LoVo (cell line): ENCODE measurements at places on chromosomes 12 and 14.

DNA sequence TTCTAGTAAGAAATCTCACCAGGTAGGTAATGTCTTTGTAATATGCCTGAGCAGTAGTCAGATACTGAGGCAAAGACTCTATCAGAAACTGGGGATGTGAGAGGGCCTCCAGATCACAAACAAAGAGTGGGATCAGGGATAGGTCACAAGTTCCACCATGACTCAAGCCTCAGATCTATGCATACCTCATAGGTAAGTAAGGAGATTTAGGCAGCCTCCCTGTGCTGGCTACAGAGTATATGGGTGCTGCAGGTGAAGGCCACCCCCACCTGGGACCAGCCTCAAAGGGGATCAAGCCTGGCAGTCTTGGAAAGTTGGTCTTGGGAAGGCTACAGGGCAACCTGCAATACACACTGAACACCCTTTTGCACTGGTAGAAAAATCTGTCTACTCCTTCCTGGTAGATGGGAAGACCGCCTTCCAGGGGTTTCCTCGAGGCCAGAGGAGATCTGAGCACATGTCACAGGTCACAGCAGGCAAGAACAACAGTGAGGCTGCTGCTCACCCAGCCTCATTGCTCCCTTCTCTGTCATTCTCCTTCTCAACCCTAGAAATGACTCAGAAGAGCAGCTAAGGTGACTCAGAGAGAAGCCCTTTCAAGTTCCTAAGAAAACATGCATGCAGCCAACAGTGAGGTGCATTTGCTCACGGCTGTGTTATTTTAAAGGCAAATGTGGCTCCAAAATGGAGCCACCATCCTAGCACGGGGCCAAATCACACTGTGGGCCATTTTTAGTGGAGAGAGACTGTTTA, 143.4 kb upstream of the CDKN3 start:
- peak; percentile 90 for DNase-seq

DNA sequence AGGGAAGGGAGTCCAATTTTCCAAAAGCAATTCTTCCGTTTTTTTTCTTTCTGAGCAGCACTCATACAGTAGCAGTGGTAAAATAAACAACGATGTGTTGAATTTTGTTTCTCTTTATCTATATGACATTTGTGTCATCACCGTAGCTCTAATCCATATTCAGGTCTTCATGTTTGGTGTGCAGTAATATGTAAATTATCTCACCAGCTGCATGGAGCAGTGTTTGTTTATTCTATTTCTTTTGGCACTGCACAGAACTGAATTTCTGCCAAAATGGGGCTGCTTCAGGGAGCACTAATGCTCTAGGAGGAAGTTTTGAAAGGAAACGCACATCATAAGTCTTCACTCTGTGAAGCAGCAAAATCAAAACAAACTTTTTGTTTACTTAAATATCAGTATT, 130.0 kb upstream of the NPAS3 start:
- no peak for DNase-seq

GRCh38 chr12:24901576-24902461, 47.1 kb downstream of the BCAT1 start:
- no peak for DNase-seq

DNA sequence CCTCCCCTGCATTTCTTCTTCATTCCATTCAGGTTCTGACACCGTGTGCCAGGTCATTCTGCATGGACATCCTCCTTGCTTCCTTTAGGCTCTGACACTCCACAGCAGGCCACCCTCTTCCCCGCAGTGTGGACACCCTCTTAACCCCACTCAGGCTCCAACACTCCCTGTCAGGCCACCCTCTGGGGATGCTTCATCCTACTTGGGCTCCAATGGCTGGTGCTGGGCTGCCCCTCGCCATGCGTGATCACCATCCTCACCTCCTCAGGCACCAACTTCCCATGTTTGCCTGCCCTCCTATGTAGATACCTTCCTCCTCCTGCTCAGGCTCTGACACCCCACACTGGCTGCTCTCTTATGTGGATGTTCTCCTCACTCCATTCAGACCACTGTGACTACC, 6.6 kb upstream of the SNRPF start:
- no peak for DNase-seq

- DNase-seq: no peak
Measured at GRCh38 chr14:64775081-64775777, 71.0 kb downstream of the PLEKHG3 start.

DNA sequence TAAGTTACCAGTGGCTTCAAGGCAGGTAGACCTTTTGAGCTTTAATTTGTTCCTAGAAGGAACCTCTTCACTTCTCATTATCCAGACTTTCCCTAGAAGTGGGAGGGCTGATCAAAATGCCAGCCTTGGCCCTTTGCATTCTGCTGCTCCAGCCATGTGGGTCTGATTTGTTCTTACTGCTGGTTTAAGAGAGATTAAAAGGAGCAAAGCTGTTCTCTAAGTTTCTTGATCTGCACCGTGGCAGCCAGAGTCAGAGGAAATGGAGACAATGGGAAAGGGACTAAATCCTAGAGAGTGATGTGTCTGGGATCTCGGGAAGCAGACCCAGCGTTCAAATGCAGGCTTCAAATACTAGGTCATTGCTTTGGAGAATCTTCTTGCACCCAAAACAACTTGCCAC, 759.7 kb downstream of the DIO2 start:
- DNase-seq: no peak

- no peak for DNase-seq
Measured at GRCh38 chr12:25264114-25264513, 13.4 kb upstream of the KRAS start.

GRCh38 chr14:34933301-34933700, 49.5 kb upstream of the SRP54 start:
- DNase-seq: no peak

GRCh38 chr14:100775351-100775830, 48.7 kb downstream of the DLK1 start:
- DNase-seq: no peak

DNA sequence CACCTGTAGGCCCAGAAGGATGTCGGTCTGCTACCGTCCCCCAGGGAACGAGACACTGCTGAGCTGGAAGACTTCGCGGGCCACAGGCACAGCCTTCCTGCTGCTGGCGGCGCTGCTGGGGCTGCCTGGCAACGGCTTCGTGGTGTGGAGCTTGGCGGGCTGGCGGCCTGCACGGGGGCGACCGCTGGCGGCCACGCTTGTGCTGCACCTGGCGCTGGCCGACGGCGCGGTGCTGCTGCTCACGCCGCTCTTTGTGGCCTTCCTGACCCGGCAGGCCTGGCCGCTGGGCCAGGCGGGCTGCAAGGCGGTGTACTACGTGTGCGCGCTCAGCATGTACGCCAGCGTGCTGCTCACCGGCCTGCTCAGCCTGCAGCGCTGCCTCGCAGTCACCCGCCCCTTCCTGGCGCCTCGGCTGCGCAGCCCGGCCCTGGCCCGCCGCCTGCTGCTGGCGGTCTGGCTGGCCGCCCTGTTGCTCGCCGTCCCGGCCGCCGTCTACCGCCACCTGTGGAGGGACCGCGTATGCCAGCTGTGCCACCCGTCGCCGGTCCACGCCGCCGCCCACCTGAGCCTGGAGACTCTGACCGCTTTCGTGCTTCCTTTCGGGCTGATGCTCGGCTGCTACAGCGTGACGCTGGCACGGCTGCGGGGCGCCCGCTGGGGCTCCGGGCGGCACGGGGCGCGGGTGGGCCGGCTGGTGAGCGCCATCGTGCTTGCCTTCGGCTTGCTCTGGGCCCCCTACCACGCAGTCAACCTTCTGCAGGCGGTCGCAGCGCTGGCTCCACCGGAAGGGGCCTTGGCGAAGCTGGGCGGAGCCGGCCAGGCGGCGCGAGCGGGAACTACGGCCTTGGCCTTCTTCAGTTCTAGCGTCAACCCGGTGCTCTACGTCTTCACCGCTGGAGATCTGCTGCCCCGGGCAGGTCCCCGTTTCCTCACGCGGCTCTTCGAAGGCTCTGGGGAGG, at the start of gene LTB4R:
Gene LTB4R (plus strand): TSS at position 857 of the 959 bp plus-strand sequence. CDS start 4,150 bp downstream, outside the sequence.
- no peak for DNase-seq

GRCh38 chr12:66627988-66628317, 50.9 kb downstream of the GRIP1 start:
- DNase-seq: no peak

- no peak for DNase-seq
Measured at GRCh38 chr14:85058150-85058549, 471.8 kb upstream of the FLRT2 start.

DNA sequence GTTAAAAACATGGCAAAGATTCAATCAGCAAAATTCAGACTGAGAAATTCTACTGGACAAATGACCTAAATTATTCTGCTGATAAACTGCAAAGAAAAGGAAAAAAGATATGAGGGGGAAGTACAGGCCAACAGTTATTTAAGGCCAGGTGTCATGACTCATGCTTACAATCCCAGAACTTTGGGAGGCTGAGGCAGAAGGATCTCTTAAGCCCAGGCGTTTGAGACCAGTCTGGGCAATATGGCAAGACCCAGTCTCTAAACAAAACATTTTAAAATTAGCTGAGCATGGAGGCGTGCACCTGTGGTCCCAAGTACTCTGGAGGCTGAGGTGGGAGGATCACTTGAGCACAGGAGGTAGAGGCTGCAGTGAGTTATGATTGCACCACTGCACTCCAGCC, 91.8 kb upstream of the USP15 start:
- no peak for DNase-seq

GRCh38 chr12:124049451-124050094, 76.6 kb downstream of the ZNF664 start:
- no peak for DNase-seq

DNA sequence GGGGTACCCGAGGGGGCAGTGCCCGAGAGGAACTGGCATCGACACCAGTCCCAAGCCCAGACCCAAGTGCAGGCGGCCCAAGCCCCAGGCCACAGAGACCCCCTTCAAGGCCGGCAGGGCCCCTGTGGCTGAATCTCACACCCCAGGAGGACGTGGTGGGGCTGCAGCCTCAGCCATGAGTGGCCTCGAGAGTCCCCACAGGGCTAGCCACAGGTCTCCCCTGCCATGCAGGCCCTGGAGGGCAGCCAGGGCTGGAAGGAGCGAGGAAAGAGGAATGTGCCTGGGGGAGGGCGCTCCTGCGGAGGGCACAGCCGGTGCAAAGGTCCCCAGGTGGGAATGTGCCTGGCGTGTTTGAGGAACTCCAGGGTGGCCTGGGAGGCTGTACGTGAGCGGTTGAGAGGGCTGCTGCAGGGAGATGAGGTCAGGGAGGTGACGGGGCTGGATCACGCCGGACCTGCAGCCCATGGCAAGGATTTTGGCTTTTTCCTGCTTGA, 86.1 kb downstream of the NCOR2 start:
- no peak for DNase-seq

DNA sequence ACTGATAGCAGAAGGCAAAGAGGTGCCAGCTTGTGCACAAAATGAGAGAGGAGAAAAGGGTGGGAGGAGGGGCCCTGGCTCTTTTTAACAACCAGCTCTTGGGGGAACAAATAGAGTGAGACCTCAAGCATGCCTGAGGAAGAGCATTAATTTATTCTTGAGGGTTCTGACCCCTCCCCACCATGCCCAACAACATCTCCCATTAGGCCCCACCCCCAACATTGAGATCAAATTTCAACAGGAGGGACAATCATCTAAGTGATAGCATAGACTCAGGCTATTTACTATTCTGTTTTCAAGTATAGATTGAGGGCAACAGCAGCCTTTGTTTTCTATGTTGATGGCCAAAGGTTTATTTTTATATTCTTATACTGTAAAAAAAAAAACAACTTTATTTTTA, 59.7 kb downstream of the FUT8 start:
- DNase-seq: no peak

DNA sequence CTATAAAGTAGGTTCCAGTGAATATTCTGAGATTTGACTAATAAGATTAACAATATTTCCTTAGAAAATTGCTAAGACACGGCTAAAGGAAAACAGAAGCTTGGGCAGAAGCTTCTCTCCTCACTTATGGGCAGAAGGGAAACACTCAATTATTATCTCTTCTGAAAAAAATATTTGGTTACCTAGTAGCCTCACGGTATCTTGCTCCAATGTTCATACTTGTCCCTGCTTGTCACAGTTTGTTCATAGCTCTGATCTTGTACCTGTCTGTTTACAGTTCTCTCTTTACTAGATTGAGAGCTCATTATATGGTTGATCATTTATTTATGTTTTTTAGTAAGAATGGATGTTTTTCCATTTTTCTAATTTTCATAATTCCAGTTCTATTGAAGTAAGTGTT, 458.0 kb upstream of the ATP2B1 start:
- DNase-seq: no peak

GRCh38 chr14:105368910-105369652, 29.3 kb upstream of the TEX22 start:
- DNase-seq: no peak

DNA sequence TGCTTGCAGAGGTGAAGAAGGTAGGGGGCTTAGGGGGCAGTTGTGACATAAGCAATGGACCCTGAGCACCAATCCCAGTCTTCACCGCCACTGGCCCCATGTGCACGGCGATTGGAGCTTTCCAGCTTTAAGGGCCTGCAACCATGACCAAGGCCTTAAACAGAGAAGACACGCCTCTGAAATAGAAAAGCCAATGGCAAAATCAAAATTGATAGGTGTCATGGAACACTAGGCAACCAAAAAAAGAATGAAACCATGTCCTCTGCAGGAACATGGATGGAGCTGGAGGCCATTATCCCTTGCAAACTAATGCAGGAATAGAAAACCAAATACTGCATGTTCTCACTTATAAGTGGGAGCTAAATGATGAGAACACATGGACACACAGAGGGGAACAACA, 146.3 kb downstream of the SCARB1 start:
- DNase-seq: no peak

DNA sequence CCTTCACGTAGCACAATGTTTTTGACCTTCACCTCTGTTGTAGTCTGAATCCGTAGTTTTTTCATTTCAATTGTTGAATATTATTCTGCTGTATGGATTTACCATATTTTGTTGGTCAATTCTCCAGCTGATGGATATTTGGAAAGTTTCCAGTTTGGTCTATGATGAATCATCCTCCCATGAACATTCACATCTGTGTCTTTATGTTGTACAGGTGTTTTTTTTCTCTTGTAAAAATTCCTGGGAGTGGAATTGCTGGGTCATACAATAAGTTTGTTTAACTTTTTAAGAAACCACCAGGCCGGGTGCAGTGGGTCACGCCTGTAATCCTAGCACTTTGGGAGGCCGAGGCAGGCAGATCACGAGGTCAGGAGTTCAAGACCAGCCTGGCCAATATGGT, 36.7 kb upstream of the GNG2 start:
- peak; percentile 50 for DNase-seq

DNA sequence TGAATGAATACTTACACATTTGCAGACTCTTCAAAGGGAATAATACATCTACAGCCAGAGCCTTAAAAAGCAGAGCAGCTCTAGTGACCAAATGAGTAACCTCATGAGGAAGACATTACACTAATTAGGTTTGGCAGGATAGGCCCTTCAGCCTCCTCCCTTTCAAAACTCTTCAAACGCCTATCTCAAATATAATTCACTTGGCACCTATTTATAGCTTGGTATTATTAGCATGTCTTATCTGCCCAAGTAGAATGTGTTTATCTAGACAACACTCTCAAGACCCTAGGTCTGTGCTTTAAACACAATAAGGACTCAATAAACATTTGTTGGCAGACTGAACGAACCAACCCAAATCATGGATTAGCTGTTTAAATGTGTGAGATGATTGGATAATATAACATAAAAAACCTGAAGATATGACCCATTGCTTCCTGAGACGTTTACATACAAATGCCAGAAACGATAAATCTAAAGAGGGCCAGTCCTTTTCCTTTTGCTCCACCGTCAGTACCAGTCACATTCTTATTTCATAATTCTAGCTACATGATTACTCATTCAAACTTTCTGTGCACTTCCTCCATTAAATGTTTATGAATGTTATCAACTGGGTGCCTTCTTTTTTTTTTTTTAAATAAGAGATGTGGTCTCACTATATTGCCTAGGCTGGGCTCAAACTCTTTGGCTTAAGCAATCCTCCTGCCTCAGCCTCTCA, 123.3 kb downstream of the CEP83 start:
- peak; percentile 14 for DNase-seq

- DNase-seq: no peak
Measured at GRCh38 chr14:67564236-67564635, 31.1 kb downstream of the PLEKHH1 start.
